ENCODE measurements at places on chromosomes 6 and 20. TPM values are rescaled to one million over a fixed set of nuclear protein-coding genes. Genes with fewer than 3 reads are reported as not detected.

DNA sequence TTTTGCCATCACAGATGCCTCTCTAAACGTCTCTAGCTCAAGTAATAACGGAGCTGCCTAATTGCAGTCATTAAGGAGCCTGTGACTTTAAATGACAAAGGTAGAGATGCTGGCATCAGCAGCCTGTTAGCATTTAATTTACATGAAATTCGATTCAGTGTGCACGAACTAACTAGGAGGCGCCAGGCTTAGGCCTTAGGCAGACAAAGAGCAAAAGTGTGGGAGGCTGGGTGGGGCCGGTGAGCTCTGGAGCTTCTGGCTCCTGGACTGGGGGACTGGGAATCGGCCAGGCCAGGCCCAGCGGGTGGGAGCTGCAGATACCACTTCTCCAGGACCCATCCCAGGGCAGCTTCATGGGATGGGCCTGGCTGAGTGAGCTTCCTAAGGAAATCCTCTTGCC, 170.0 kb upstream of the AGPAT4 start:
- DNase-seq: no peak

DNA sequence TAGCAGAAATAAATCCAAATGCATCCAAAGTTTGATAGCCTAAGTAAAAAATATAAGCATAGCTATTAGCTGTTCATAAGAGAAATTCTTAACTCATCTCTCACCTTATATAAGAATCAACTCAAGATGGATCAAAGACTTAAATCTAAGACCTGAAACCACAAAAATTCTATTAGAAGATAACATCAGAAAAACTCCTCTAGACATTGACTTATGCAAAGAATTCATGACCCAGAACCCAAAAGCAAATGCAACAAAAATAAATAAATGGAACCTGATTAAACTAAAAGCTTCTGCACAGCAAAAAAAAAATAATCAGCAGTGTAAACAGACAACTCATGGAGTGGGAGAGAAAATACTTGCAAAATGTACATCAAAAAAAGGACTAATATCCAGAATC, 184.3 kb downstream of the TFAP2A start:
- no peak for DNase-seq

DNA sequence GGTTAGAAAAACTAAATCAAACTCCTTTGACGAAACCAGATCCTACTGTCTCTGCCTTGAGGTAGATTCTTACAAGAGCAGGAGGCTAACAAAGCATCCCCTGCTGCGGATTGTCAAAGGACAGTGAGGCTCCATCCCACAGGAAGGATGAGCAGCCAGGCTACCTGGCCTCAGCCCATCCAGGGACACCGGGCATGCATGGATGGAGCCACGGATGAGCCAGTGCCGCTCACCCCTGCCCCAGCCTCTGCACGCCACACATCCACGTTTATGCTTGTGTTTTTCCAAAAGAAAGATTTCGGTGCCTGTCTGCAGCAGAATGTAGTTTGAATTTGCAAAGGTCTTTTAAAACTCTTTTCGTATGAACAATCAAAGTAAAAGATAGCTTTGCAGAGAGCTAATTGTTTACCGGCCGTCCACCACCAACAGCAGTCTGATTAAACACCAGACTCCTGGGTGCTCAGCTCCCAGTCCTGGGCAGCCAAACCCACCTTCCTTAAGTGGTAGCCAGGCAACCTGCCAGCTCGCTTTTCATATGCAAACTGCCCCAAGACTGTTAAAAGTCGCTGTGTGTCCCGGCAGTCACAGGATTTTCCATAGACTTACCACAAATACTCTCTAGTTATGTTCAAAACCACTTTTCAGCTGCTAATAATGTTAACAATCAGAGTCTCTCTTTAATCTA, 999 bp downstream of the THBS2 start:
- no peak for DNase-seq

DNA sequence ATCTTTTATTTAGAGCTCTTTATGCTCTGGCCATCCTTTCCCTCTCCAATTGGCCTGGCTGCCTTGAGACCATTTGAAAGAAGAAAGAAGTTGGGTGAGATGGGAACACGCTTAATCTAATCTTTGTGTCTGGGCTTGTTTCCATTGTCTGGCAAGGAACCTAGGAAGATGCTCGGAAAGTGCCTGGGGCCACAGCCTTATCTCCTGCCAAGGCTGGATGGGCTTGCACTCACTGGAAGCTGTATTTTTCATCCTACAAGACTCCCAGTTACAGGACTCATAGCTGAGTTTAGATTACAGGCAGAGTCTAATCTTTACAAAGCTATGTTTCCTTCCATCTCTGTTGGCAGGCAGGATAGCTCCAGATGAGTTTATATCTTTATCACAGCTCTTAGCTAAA, 33.1 kb upstream of the CDYL start:
- no peak for DNase-seq

DNA sequence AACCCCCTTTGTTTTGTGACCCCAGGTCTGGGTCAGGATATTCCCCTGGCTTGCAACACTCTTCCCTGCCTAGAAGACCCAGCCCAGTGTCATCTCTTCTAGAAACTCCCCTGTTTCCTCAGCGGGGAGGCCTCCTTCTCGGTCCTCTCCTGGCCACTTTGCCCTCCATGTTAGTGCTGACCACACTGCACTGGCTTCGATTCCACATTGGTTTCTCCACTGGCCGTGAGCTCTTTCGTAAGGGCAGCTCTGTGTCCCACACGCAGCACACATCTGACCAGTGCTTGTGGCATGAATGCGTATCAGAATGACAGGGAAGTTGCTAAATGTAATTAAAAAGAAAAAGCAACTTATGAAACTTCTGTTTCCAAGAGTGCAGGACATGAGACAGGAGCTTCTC, 49.4 kb upstream of the FNDC1 start:
- no peak for DNase-seq

- DNase-seq: no peak
Measured at GRCh38 chr6:160217073-160217472, 41.5 kb downstream of the SLC22A2 start.

- no peak for DNase-seq
Measured at GRCh38 chr6:26312096-26312463, 52.9 kb upstream of the BTN3A2 start.

DNA sequence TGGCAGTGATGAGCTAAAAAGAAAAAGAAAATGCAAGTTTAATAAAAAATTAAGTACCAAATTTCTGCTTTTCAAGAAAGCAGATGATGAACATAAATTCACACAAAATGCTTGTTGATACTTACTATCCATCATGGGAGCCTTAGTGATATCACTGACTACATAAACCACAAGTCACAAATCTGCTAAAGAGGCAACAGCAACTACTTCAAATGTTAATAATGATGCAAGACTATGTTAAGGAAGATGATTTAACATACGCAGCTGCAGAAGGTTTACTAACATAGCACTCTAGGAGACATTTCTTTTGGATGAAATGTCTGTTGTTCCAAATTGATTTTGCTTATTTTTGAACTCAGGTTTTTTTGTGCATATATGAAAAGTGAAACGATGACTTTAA, 18.6 kb downstream of the FYN start:
- DNase-seq: no peak

DNA sequence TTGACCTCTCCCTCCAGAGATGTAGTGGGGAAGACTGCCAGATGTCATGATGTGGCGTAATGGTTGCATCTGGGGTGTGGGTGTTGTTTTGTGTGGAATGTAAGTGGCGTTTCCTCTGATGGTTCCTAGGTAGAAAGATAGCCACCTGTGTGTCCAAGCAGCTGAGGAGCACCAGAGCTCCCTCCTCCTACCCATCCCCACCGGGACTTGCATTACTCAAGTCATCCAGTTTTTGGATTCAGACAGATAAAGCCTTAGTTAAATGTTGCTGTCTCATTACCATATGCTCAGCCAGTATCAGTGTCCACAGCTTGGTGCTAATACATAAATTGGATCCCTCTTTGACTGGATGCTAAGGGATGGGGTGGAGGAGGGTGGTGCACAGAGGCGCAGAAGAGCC, 282.3 kb downstream of the TBC1D7 start:
- DNase-seq: no peak

- DNase-seq: no peak
Measured at GRCh38 chr6:11341867-11342266, 109.4 kb upstream of the NEDD9 start.

- no peak for DNase-seq
Measured at GRCh38 chr20:50036703-50037102, 53.9 kb downstream of the SNAI1 start.

GRCh38 chr6:89793586-89793985, 26.0 kb downstream of the MDN1 start:
- no peak for DNase-seq

GRCh38 chr6:163756079-163756478, 341.6 kb downstream of the QKI start:
- no peak for DNase-seq

- no peak for DNase-seq
Measured at GRCh38 chr6:26431258-26432172, 8.8 kb upstream of the BTN3A3 start.

DNA sequence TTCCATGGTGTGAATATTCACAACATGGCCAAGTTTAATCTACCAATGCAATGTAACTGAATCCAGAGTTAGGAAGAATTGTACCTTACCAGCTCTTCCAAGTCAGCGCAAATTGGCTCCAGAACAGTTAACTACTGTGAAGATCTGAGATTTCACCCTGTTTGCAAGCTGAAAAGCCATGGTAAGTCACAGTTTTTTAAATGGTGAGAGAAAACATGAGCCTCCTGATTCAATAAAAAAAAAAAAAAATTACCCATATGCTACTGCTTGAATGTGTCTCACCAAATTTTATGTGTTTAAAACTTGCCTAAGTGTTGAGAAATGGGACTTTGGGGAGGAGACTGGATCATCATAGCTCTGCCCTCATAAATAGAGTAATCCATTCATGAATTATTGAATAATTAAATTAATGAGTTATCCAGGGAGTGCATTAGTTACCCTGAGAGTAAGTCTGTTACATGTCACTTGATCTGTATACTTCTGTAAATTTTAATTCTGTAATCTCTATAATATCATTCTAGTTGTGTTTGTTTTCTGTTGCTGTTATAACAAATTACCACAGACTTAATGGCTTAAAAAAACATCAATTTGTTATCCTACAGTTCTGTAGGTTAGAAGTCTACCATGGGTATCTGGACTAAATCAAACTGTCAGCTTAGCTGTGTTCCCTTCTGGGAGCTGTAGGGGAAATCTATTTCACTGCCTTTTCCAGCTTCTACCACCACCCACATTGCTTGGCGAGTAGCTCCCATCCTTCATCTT, 1355.9 kb downstream of the GRIK2 start:
- DNase-seq: no peak

DNA sequence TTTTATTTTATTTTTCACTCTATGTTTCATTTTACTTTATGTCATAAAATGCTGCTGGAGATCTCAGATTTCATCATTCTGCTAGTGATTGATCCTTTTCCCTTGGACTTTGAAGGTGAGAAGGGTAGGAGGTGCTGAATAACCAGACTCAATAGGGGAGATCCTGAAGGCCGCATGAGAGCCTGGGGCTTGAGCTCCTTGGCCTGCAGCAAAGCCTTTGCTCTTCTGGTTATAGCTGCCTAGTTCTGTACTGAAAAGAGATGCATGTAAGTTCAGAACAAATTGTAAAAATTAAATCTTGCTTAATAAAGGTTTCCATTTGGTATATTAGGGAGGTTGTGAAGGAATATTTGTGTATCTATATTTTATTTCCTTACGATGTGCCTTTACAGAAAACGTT, 430.2 kb downstream of the QKI start:
- no peak for DNase-seq

DNA sequence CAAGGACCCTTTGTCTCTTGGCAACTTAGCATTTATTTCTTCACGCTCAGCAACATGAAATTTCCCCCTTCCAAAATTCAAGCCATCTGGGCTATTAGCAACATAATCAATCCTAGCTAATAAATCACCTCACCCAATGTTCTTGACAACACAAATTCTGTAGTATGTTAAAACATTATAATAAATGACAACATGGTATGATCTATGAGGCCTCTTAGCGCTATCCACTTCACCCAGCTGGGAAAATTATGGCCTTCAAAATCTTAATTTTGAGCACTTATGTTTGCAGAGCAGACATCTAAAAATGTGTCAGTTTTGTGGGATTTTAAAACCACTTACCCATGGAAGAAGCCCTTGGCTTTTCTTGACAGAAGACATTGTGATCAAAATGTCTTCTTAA, 181.9 kb downstream of the HDGFL1 start:
- DNase-seq: no peak

DNA sequence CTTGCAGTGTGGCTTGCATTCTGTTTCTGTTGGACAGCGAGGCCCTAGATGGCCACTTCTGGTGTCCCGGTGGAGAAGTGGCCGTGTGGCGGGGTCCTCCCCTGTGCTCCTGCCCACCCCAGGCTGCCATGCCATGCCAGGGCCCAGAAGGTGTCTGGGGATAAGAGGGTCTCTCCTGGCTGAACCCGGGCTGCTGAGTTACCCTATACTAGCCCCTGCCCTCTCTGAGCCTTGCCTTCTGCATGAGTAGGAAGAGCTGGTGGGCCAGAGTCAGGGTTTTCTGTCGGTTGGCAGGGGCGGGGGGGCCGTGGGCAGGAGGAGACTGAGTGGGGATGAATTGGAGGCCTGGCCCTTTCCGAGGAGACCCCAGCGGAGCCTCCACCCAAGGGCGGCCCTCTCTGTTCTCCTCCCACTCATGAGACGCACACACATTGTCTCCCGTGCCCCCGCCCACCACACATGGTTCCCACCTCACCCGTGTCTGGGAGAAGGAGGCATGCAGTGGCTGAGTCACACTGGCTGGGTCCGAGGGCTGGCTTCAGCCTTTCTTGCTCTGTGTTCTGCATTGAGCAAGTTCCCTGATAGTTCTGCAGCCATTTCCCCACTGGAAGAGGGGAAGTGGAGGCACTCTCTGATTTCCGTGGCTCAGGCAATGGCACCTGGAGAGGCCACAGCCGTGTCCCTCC, 24.6 kb downstream of the VSTM2L start:
- DNase-seq: no peak

DNA sequence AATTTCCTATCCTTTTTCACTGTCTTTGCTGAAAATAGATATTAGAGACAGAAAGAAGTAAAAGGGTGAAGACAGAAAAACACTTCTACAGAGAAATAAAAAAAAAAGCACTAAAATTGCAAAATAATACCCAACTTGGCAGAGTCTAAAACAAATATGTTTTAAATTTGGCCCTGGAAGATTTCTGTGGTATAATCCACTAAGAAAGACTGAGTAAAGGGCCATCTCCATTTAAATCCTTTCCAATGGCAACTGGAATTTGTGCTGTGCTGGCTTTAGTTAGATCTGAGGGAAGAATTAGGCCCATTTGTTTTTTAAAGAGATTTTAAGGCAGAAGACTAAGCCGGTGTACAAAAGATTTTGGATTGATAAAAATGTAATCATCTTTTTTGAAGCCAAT, 321.2 kb downstream of the GJA1 start:
- no peak for DNase-seq

PIGU gene
- total RNA-seq: 54.9 TPM

MEI4 gene
- 0.44 TPM for total RNA-seq

GHRH gene
- not detected for total RNA-seq

OGFRL1 gene
- 7.6 TPM for total RNA-seq

SERPINB6 gene
- total RNA-seq: 21.3 TPM

RTN4IP1 gene
- 9.8 TPM for total RNA-seq

Data from neural crest cell (in vitro differentiated cells).